ENCODE measurements at places on chromosomes 2 and 18.

DNA sequence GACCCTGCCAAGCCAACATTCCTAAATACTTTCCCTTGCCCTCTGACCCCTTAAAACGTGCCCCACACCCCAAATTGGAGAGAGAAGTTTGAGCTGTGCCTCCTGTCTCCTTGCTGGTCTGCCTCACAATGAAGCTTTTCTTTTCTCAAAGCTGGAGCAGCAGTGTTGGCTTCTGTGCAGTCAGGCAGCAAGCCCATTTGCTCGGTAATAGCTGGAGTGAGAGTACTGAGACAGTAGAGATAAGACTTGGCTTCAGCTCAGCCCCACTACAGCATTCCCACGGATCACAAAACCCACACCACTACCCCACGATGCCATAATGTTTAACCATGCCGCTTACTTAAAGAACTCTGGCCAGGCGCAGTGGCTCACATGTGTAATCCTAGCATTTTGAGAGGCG is 73.0 kb downstream of the NCAPH start:
- DNase-seq, result no peak

GRCh38 chr2:138922973-138923563 is 142.9 kb upstream of the NXPH2 start:
- DNase-seq, result no peak

DNA sequence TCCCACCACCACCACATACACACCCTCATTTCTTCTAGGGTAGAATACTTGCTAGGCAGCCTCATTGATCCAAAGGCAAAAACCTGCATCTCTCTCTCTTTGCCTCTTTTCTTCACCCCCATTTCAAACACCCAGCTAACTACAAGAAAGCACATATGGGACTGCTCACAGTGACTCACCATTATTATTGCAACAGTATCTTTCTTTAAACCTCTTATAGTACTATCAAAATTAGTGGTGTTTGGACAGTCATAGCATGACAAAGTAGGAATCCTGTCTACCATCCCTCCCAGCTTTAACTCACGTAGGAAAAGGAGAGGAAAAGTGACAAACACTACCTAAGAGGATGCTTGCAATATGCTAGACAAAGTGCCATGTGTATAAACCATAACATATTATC is 422.5 kb upstream of the CRIM1 start:
- DNase-seq, result no peak

DNA sequence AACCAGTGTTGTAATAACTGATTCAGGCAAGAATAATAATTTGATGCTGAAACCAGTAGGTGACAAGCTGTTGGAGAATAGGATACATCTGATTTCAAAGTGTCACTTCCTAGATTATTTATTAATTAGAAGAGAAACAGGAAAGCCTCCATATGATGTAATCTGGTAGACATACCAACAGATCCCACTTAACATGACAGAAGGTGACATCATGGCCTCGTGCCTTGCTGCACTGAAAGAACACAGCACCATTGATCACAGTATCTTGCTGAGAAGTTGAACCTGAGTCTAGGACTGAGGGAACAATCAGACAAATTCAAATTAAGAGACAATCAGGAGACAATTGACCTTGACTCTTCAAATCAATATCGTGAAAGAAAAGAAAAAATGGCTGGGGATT is 131.6 kb upstream of the DLGAP1 start:
- no peak for DNase-seq

DNA sequence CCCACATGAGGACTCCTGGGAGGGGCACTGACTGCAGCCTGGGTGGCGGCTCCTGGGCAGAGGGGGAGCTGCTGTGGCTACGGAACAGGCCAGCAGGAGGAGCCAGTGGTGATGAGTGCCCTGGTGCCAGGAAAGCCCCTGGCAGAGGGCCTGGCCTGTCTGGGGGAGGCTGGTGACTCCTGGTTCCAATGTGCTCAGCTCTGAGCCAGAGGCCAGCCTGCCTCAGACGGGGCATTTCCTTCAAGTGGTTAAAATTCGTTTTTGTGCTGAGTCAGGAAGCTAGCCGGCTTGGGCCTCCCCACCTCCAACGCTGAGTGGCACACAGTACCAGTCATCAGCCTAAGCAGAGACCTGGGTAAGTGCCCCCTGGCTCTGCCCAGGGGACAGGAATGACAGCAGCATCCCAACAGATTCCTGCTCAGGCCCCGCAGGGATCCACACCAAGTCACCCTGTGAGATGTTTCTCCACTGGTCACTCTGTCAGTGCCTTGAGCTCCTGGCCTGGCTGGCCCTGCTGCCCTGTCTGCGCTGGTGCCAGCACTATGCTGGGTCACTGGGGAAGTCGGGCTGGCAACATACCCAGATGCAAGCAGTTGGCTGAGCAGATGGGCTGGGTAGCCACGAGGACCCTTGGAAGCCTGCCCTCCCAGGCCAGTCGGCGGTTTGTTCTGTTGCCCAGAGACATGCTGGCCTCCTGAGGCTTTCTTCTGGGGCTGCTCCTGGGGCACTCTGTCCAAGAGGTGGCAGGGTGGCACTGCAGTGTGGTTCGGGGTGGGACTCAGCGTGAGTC is 7.1 kb upstream of the KLF11 start:
- DNase-seq, result no peak

DNA sequence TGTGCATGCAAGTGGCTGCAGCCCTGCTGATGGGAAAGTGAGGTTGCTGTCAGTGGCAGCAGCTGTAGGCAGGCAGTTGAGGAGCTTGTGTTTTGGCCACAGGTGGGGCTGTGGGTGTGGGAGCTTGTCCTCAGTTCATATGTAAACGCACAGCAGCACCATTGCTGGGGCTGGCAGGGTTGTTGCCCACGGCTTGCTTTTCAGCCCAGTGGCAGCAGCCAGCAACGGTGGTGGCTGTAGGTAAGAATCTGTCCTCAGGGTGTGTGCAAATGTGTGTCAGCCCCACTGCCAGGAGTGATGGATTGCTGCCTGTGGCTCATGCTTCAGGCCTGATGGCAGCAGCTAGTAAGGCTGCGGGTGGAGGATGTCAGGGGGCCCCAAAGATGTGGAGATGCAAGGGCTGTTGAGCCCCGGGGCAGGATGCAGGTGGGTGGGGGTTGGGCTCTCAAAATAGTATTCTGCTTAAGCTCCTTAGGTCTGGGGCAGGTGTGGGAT is 141.3 kb upstream of the THUMPD2 start:
- no peak for DNase-seq

GRCh38 chr2:160388464-160389263 is 104.9 kb downstream of the RBMS1 start:
- DNase-seq, result peak; percentile 19

DNA sequence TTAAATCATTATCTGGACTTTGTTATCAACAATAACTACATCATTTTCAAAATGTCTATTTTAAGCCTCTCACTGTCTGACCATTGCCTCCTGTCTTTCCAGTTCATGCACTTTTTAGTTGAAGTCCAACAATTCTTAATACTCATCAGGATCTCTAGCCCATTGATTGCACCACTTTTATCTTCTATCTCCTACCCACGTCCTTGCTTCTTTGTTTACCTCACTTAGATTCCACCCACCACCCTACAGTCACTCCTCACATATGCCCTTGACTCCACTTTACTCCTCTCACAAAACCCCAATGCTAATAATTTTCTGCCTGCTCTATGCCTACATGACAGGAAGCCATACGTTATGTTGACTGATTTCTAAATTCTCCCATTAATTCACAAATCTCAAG is 21.9 kb downstream of the TACR1 start:
- no peak for DNase-seq

GRCh38 chr2:189175869-189176433 is 3.6 kb downstream of the COL5A2 start:
- DNase-seq, result no peak

DNA sequence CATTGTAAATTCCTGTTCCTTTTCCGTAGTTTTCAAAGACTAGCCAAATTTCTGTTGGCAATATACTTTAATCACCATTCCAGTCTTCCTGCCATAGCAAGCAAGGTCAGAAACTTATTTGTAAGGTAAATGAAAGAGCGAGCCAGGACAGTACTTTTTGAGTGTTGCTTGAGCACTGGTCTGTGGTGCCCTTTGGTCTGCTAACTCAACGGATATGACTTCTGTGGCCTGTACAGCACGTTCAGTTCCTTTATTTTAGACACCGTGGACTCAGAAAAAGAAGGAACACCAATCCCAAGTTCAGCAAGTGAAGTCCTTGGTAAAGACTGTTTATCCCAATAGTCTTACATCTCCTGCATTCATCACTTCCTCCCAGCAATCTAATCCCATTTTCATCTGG is 166.3 kb downstream of the MYO1B start:
- no peak for DNase-seq

Data from activated gamma-delta T cell treated with anti-CD3 and anti-CD28 coated beads, Interleukin-2, amount 50 U/mL, for 16 hours (primary cell).